Activated CD8-positive, alpha-beta memory T cell treated with anti-CD3 and anti-CD28 coated beads for 48 hours (primary cell): ENCODE measurements at places on chromosomes 1 and 21.
A peak's percentile ranks its signal among the peaks of the same experiment; 100 is the strongest.

GRCh38 chr1:170558731-170559130, 26.8 kb downstream of the GORAB start:
- DNase-seq = no peak

DNA sequence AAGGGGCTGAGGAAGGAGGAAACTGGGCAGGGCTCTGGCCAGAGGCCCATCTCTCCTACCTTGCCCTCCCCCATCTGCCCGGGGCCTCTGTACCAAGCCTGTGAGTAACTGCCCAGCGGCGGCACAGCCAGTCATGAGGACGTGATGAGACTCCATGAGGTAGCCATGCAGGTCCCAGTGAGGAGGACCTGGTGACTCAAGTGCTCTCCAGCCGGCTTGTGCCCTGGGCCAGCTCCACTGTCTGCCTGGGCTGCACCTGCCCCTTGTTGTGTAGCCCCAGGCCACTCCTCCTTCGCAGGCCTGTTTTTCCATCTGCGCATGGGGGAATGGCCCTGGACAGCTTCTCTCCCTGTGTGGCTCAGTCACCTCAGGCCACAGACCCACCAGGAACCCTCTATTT, 42.0 kb upstream of the PADI1 start:
- no peak for DNase-seq

DNA sequence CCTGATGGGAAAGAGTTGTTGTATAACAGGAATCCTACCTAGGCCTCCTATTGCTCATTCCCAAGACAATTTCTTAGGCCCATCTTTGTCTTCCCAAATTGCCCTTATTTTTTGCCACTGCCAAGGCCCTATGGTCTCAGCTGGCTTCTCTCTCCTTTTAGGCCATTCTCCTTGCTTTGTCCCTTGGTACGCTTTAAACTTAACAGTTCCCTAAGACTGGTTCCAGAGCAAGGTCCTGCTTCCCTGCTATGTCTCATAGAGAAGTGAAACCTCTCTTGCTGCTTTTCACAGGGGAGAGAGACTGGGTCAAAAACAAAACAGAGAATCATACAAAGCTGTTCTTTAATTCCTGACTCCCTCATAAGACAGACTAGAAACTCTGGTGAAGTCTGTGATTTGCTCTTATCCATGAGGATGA, 77.1 kb downstream of the XCL2 start:
- no peak for DNase-seq

DNA sequence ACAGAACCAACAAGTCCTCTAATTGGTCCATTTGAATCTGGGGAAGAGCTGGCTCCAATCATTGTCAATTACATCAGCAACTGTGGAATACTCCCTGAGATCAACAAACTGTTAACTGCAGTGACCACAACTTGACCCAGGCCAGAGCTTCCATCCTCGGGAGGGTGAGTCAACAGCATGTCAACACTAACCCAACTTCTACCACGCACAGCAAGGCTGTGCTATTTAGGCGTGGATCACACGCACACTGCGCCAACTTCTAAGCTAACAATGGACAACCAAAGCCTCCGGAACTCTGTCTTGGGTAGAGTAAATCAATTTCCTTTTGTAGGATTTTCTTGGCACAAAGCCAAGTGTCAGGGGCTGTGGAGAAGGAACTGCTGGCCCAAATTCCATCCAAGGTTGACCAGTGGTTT, 30.4 kb downstream of the APP start:
- DNase-seq = no peak

GRCh38 chr21:36773117-36773516, 74.2 kb downstream of the SIM2 start:
- DNase-seq = no peak

- DNase-seq = no peak
Observed at GRCh38 chr1:115782571-115783281, 14.2 kb upstream of the CASQ2 start.

- peak; percentile 34 for DNase-seq
Observed at GRCh38 chr21:37224861-37225839, 42.0 kb downstream of the VPS26C start.
